PC-9 (cell line): ENCODE measurements at places on chromosomes 11 and 22. TPM values are rescaled to one million over a fixed set of nuclear protein-coding genes. Genes with fewer than 3 reads are reported as not detected.
A peak's percentile ranks its signal among the peaks of the same experiment; 100 is the strongest.

DNA sequence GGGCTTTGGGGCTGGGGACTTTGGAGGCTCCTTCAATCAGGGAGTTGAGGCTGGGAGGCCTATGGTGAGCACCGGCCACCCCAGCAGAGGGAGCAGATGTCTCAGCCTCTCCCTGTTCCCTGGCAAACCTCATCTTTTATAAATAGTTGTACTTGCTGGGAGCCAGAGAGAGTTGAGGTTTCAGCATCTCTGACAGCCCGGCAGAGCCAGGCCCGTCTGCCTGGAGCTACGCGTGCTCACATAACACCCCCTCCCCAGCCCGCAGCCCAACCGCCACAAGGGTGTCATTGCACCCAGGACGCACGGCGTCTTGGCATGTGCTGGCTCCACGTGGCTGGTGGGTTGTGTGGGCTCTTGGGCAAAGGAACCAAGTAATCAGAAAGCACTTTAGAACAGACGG, 127.1 kb downstream of the CHST1 start:
- no peak overlapping the region for H3K27ac ChIP-seq
- H3K36me3 ChIP-seq = no peaks in the 10 kb centered on the region
- peaks cover 39% of the 10 kb centered on the region for H3K27me3 ChIP-seq
- H3K4me1 ChIP-seq = no peaks in the 10 kb centered on the region

GRCh38 chr11:134032501-134033091, 36.3 kb upstream of the JAM3 start:
- no peak overlapping the region for H3K4me3 ChIP-seq
- H3K36me3 ChIP-seq = no peaks in the 10 kb centered on the region
- H3K27me3 ChIP-seq = peaks cover 98% of the 10 kb centered on the region
- no peak for DNase-seq
- no peak overlapping the region for H3K27ac ChIP-seq

GRCh38 chr11:37497326-37497725, 899.3 kb upstream of the RAG2 start:
- no peaks in the 10 kb centered on the region for H3K36me3 ChIP-seq
- DNase-seq = no peak

DNA sequence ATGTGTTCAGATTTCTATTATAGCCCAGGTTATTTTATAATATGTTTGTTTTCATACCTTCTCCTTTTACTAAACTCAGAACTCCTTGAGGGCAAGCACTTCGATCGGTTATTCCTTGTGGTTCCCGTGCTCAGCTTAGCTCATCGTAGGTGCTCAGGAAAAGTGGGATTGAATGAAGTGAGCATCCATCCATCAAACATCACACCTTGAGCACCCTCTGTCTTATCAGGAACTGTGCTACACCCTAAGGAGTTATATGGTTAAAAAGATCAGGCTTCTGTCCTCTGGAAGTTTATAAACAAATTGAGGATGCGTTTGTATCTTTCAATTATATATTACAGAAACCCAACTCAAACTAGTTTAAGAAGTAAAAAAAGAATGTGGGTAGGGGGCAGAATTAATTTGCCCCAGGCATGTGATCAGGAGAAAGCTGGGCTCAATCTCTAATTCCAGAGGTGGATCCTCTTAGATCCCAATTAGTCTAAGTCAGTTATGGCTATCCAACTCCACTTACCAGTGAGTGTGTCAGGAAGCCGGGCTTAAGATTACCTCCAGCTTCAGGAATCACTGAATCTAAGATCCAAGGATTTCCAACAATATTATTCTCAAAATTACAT, 59.9 kb upstream of the RRAS2 start:
- H3K27me3 ChIP-seq = no peaks in the 10 kb centered on the region
- H3K4me3 ChIP-seq = no peak overlapping the region
- DNase-seq = no peak
- H3K4me1 ChIP-seq = peaks cover 47% of the 10 kb centered on the region

POU2F3 gene
- total RNA-seq = 2.3 and 2.9 TPM in 2 replicates

DNA sequence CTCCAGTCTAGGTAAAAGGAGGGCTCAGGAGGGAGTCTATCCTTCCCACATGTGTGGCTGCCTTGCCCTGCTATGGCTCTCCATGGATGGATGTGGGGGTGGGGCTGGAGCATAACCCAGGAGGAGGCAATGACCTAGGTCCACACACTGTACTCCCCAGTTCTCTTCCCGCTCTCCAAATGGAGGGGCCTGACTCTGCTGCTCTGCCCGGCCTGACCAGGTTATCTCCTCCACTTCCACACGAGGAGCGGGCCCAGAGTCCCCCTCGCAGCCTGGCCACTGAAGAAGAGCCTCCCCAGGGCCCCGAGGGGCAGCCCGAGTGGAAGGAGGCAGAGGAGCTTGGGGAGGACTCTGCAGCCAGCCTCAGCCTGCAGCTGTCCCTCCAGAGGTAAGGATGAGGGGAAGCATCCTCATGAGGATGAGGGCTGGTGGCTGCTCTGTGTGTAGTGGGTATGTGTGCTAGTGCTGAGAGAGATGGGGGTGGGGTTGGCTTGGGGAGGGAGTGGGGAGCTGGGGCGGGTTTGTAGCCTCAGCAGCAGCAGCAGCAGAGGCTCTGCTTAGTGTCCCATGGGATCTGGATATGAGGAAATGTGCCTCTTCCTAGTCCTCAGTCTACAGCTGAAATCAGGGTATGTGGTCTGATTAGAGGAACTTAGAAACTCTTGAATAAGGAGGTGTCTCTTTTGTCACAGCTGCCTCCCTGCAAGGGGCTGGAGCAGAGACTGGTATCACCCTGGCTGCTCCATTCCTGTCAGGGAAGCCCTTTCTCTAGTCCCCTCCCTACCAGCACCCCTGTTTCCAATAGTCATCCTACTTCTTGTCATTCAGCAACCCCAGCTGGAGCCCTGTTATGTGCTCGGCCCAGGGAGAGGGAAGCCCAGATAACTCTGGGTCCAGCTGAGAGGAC, 54.1 kb downstream of the CEP164 start:
- H3K27me3 ChIP-seq = no peaks in the 10 kb centered on the region
- H3K4me1 ChIP-seq = no peaks in the 10 kb centered on the region
- no peak overlapping the region for H3K27ac ChIP-seq
- H3K4me3 ChIP-seq = no peak overlapping the region
- H3K36me3 ChIP-seq = 0 out of 2 replicates have a peak, but pooled peaks cover 3% of the 10 kb centered on the region

DNA sequence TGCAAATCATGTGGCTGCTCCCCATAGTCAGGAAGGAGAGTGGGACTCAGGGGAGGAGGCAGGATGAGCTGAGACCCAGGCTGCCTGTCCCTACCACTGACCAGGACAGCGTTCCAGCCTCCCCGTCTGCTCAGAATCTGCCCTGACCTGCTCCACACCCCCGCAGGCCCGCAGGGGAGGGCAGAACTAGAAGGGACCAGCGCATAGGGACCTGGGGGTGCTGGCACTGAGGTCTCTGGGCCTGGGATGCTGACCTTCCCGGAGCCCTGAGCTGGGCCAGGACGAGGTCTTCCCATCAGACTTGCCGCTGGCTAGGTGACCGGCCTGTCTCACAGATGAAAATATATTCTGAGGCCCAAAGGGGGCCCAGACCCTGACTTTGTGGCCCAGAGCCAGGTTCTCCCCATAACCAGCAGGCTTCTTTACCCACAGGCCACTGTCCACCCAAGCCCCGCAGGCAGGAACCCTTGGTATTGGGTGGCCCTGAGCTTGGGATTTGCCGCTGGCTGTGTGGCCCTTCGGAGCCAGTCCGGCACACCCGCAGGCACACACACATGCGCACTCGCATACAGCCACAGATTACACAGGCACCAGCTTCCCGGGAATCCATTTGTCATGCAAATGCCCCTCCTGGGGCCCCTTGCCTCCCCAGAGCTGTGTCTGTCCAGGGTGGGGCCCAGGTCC, 13.8 kb upstream of the PIM3 start:
- DNase-seq = no peak
- no peak overlapping the region for H3K27ac ChIP-seq
- H3K36me3 ChIP-seq = no peaks in the 10 kb centered on the region
- no peak overlapping the region for H3K4me3 ChIP-seq
- H3K27me3 ChIP-seq = no peaks in the 10 kb centered on the region

- H3K4me3 ChIP-seq = no peak overlapping the region
- no peak for DNase-seq
- H3K27ac ChIP-seq = no peak overlapping the region
- no peaks in the 10 kb centered on the region for H3K36me3 ChIP-seq
- no peaks in the 10 kb centered on the region for H3K4me1 ChIP-seq
Measured at GRCh38 chr11:12272821-12273617, 104.4 kb upstream of the PARVA start.

ZNF280B gene
- total RNA-seq = 1.7 and 1.8 TPM in 2 replicates

CATSPERZ gene
- total RNA-seq = 1.3 TPM in 1 of 2 replicates, not detected in the other

GRCh38 chr11:66157182-66157864, 87.3 kb downstream of the PACS1 start:
- no peaks in the 10 kb centered on the region for H3K36me3 ChIP-seq
- peak overlapping the region; percentile 27 for H3K27ac ChIP-seq
- no peak for DNase-seq

ABTB2 gene
- 12.7 and 12.9 TPM in 2 replicates for total RNA-seq

GRCh38 chr11:104352036-104352435, 188.1 kb upstream of the PDGFD start:
- no peak for DNase-seq
- H3K36me3 ChIP-seq = no peaks in the 10 kb centered on the region
- H3K4me1 ChIP-seq = no peaks in the 10 kb centered on the region
- no peaks in the 10 kb centered on the region for H3K27me3 ChIP-seq

GRCh38 chr22:44210722-44211121, 30.0 kb downstream of the PARVG start:
- no peaks in the 10 kb centered on the region for H3K4me1 ChIP-seq
- DNase-seq = no peak
- no peak overlapping the region for H3K27ac ChIP-seq

GRCh38 chr22:18063306-18063705, 14.5 kb upstream of the PEX26 start:
- no peak overlapping the region for H3K4me3 ChIP-seq
- no peak for DNase-seq
- peaks cover 7% of the 10 kb centered on the region; the same call in 1 of the 2 replicates for H3K4me1 ChIP-seq
- H3K36me3 ChIP-seq = no peaks in the 10 kb centered on the region

GRCh38 chr11:104327861-104328511, 164.0 kb upstream of the PDGFD start:
- H3K27ac ChIP-seq = no peak overlapping the region
- H3K27me3 ChIP-seq = no peaks in the 10 kb centered on the region
- DNase-seq = no peak
- no peaks in the 10 kb centered on the region for H3K36me3 ChIP-seq

DNA sequence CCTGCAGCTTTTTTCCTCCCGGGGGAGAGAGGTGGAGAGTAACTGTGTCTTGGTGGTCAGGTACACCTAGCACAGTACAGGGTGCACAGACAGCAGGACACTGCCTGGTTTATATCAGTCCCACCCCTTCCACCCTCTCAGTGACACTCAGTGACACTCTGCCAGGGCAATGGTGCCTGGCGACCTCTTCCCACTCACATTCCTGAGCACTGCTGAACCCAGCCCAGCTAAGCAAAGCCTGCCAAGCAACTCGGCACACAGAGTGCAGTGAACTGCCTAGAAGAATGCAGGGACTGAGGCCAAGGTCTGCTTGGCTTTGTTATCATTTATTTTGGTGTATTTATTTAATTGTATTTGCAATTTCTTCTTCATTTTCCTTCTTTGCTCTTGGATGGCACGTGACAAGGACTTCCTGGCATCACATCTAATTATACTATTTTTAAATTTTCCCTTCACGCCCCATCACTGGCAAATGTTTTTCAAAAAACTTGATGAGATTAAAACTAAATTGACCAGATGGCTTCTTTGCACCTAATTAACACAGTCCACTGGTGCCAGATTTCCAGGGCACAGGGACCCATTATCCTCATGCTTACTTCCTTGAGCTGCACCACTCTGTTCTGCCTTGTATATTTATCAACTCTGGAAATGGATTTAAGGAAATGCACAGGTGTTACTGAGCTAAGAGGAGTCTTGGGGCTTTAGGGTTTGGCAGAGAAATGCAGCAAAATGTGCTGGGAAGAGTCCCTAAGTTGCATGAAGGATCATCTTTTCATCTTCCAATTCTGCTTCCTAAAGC, 205.6 kb downstream of the ADAMTS15 start:
- no peaks in the 10 kb centered on the region for H3K36me3 ChIP-seq
- no peaks in the 10 kb centered on the region for H3K27me3 ChIP-seq
- no peaks in the 10 kb centered on the region; the same call in 1 of the 2 replicates for H3K4me1 ChIP-seq
- H3K27ac ChIP-seq = no peak overlapping the region
- no peak overlapping the region for H3K4me3 ChIP-seq

- H3K4me3 ChIP-seq = no peak overlapping the region
- H3K36me3 ChIP-seq = no peaks in the 10 kb centered on the region
- DNase-seq = no peak
- peaks cover 17% of the 10 kb centered on the region for H3K4me1 ChIP-seq
- no peak overlapping the region for H3K27ac ChIP-seq
Measured at GRCh38 chr11:104572279-104572678, 326.0 kb downstream of the CASP12 start.

GRCh38 chr11:126766440-126766839, 234.1 kb downstream of the KIRREL3 start:
- no peak overlapping the region for H3K4me3 ChIP-seq
- H3K36me3 ChIP-seq = no peaks in the 10 kb centered on the region
- no peak for DNase-seq
- peaks cover 54% of the 10 kb centered on the region for H3K27me3 ChIP-seq
- no peaks in the 10 kb centered on the region for H3K4me1 ChIP-seq
- no peak overlapping the region for H3K27ac ChIP-seq

DNA sequence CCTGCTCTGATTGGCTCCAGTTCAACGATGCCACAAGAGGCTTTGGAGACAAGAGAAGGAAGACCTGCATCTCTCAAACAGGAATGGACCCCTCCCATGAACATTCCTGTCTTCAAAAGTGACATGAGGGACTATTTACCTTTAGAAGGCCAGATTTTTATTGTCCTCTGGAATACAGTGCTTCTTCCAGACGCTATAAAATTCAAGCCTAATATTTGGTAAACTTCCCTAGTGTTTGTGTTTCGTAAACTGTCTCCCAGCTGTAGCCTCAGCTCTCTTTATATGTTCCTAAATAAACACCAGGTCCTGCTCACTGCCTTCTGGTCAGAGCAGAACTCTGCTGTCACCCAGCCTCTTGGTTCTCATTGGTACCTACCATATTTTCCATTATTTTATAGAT, 157.8 kb downstream of the CCDC34 start:
- H3K27me3 ChIP-seq = no peaks in the 10 kb centered on the region
- peaks cover 48% of the 10 kb centered on the region for H3K4me1 ChIP-seq
- no peak overlapping the region for H3K27ac ChIP-seq

NPAS4 gene
- total RNA-seq = not detected in 2 replicates

DNA sequence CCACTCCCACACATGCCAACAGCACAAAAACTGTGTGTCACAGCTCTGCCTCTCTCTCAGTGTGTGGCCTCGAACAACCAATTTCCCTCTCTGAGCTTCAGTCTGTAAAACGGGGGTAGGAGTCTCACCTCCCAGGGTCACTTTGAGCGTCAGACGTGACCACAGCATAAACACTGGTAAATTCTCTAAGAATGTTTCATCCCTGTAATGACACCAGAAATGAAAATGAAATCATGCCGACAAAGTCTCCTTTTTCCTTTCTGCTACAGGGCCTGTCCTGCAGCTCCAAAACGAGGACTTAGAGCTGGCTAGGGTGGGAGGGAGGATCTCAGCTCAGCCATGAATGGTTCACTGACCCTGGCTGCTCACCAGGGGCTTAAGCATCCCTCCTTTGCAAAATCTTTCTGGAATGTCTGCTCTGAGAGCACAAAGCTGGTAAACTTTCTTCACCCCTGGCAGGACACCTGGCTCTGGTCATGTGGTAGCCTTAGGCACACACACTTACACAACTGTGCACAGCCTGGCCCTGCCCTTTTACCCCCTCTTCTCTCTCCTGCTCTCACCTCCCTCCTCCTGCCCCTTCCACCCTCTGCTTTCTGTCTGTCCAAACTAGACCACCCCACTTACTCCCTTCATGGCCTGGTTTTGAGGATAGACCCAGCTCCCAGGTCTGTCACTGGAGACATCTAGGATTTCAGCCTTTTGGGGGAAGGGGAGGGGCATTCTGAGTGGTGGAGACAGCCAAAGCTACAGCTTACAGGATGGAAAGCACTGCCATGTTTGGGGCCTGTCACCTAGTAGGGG, 12.3 kb upstream of the TSKU start:
- H3K4me3 ChIP-seq = peak overlapping the region; percentile 69; the same call in 1 of the 2 replicates
- peak overlapping the region; percentile 99 for H3K27ac ChIP-seq
- no peaks in the 10 kb centered on the region for H3K27me3 ChIP-seq
- 0 out of 2 replicates have a peak, but pooled peaks cover 22% of the 10 kb centered on the region for H3K36me3 ChIP-seq
- DNase-seq = peak; percentile 97
